ENCODE measurements at places on chromosomes 6 and 20.
A peak's percentile ranks its signal among the peaks of the same experiment; 100 is the strongest.

GRCh38 chr6:91442342-91442741 lies 855.5 kb upstream of the MAP3K7 start:
- no peak for DNase-seq

DNA sequence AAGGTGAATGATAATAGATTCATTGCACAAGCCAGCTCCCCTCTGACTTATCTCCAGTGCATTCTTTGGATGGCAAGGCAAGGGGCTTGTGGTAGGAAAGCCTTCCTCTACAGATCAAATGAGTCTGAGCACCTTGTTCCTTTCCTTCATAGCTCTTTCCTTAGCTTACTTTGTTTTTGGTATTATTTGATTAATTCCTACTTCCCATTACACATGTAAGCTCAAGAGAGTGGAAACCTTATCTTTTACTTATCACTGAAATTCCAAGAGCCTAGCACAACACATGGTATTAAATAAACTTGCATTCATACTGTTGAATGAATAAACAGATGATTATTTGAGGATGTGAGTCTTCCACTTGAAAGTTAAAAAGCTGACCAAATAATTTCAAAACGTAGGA lies 41.7 kb downstream of the FRK start:
- no peak for DNase-seq

- DNase-seq: no peak
Observed at GRCh38 chr20:62132421-62132820, 10.1 kb downstream of the LSM14B start.

DNA sequence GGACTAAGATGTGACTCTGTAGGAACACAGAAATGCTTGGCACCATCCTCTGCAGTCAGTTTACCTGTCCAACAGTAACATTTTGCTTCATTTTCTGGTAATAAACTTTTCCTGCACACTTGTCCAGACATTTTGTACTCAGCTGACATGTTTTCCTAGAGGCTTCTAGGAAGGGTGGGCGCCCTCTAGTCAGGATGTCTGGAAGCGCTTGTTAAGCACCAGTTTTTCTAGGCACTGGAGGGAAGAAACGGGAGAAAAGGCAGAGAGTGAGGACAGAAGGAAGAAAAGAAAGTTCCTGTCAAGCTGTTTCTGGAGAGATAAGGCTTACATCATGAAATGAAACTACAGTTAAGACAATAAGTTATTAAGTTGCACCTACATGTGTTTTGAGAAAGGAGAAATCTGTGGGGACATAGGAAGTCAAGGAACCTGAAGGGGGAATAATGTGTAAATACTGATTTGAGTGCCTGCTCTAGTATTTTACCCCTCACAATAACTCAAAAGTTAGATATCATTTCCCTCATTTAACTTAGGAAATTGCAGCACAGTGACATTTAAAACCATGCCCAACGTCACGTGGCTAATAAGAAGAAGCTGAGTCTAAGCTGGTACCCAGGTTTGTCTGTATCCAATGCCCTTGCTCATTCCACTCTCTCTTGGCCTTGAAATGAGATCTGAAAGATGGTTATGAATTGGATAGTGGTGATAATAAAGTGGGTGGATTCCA lies 42.7 kb upstream of the TNFRSF21 start:
- no peak for DNase-seq

GRCh38 chr6:93420163-93420795 lies 920 bp upstream of the EPHA7 start:
- peak; percentile 56 for DNase-seq

DNA sequence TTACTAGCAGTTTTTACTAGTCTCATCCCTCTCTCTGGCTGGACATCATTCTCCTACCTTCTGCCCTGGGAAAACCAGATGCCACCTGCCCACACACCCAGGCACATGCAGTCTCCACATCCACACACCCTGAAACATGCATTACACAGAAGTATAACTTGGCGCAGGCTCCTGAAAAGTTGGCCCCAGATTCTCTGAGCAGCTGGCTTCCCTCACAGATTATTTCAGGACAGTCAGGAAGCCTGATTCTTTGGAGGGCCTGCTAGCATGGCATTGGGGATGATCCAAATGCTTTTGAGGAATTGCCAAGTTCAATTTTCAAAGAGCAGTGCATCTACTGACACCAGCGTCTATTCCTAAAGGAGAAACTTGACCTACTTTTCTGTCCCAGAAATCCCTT lies 27.8 kb upstream of the KIF16B start:
- no peak for DNase-seq

DNA sequence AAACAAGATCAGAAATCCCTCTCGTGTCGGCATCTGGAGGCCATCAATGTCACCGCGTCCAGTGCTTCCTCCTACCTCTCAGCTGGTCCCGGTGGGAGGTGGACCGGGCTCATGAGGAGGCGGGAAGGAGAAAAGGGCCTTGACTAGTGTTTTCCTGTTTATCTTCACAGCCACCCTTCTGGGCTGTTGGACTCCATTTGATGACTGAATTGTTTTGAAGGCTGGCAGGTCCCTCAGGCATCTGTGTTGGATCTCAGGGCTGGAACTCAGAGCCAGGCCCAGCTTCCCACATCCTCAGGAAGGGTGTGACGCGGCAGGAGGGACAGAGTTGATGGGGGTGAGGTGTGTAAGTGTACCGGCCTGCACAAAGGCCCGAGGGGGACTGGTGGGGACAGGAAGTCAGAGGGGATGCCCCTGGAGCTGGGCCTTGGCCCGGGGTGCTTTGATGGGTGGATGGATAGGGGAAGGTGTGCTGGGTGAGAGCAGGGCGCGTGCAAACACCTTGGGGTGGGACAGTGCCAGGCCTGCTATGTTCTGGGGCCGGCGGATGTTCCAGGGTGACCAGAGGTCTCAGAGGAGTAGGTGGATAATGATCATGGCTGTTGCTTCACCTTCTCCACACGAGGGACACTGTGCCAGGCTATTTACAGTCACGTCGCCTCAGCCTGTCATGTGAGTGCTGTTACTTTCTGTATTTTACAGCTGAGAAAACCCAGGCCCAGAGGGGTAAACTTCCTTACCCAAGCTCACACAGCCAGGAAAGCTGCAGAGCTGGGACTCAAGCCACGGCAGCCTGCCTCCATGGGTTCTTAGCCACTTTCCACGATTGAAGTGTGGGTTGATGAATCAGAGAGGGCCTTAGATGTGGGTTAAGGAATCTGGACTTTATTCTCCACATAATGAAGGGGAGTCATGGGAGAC lies 17.9 kb upstream of the CHMP4B start:
- no peak for DNase-seq

DNA sequence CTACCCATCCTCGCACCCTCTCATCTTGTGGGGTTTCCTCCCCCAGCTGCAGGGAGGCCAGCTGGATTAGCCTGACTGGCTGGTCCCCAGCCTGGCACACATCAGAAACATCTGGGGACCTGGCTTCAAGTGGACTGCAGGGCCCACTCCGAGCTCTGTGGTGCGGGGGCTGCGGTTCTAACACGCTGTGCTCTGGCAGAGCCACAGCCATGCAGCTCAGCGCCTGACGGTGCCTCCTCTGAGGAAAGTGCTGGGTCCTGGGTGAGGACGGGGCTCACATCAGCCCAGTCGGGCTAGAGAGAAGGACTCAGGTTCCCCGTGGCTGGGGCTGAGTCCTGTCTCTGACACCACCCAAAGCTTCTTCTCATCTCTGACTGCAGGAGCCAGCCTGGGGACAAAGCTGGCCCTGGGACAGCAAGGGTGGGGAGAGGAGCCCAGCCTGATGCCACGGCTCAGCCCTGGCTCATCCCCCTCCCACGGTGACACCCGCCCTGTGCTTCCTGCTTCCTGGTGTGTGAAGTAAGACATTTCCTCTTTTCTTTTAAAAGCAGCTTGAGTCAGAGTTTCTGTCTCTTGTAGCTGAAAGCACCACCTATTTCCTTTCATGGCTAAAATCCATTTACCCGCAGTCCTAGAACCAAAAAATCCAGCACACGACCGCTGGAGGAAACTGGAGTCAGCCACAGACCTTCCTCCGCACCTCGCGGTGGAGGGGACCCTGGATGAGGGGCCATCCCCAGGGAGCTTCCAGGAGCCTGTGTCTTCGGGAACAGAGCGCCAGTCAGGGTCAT lies 127.4 kb upstream of the AFDN start:
- no peak for DNase-seq

DNA sequence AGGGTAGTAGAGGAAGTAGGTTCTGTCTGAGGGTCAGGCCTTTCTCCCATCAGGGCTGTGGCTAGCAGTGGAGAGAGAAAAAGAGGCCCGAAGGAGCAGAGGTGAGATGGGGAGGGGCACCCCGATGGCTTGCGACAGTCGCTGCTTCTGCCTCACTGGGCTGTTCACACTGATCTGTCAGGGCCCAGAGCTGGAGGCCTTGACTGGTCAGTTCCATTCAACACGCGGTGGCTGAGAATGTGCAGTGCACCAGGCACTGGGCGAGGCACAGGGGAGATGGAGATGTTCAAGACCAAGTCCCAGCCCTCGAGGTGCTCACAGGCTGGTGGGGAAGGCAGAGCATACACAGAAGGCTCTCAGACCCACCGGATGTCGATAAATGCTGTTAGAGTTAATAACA lies 21.4 kb downstream of the SLC12A5 start:
- no peak for DNase-seq

- DNase-seq: peak; percentile 86
Observed at GRCh38 chr20:4875578-4876067, 125.7 kb downstream of the SLC23A2 start.

- DNase-seq: no peak
Observed at GRCh38 chr6:110688661-110689268, 126.5 kb downstream of the CDK19 start.

DNA sequence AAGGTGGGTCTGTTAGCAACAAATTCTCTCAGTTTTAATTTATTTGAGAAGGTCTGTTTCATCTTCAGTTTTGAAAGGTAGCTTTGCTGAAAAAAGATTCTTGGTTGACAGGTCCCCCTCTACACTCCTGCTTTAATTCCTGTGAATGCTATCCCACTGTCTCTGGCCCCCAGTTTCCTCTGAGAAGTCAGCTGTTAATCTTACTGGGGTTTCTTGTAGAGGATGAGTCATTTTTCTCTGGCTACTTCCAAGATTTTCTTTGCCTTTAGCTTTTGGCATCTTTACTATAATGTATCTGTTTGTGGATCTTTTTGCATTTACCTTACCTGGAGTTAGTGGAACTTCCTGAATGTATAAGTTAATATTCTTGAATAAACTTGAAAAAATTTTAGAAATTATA lies 122.7 kb downstream of the MMS22L start:
- DNase-seq: no peak

- DNase-seq: no peak
Observed at GRCh38 chr6:39561536-39562266, 163.5 kb downstream of the KIF6 start.

DNA sequence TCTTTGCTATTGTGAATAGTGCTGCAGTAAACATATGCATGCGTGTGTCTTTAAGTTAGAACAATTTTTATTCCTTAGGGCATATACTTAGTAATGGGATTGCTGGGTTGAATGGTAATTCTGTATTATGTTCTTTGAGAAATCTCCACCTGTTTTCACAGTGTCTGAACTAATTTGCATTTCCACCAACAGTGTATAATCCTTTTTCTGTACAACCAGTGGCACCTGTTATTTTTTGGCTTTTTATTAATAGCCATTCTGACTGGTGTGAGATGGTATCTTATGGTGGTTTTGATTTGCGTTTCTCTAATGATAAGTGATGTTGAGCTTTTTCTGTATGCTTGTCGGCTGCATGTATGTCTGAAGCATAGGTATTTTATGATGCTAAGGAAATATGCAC lies 820.8 kb upstream of the MAP3K7 start:
- no peak for DNase-seq

DNA sequence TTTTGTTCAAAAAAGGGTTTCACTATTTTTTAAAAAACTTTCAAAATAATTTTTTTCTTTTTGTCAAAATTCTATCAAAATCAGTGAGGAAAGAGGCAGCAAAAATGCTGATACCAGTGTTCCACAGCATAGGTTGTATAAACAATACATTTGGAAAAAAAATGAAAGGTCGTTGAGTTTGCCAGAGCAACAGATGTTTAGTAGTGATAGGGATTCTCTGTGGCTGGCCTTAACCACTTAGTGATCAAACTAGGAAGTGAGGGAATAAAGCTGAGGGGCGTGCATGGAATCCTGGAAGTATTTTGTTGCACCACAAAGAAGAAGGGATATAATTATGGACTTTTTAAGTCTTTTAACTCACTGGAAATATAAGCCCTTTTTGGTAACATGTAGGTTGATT lies 555.3 kb upstream of the CHD6 start:
- no peak for DNase-seq

- DNase-seq: peak; percentile 41
Observed at GRCh38 chr20:50794181-50794845, 548 bp upstream of the BCAS4 start.

DNA sequence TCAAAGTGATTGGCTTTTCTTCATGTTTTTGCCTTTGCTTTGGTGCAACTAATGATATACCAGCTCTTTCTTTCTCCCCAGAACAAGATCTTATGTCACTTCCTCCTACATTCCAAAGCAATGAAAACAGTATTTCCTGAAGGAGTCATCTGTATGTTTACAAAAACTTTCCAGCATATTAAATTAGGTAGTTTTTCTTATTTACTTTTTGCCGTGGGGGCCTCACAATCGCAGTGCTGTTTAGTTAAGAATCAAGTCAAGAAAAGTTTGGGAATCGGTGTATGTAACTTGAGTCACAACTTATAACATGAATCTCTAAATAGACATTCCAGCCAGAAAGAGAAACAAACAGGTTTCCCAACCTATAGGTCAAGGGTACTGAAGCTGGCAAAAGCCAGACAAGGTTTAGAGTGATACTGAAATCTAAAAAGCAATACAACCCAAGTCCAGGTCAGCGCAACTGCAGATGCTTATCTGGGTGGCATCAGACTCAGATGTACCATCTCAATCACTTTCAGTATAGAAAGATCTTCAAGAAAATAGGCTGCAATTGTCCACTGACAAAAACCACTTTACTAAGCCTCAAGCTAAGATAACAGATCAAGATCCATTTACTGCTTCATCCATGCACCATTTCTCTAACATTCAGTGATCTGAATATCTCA lies 63.6 kb downstream of the IPCEF1 start:
- DNase-seq: no peak

- peak; percentile 65 for DNase-seq
Observed at GRCh38 chr6:31821301-31822035, 6.1 kb upstream of the HSPA1B start.

GRCh38 chr6:74834967-74835366 lies 370.9 kb downstream of the COL12A1 start:
- no peak for DNase-seq

- no peak for DNase-seq
Observed at GRCh38 chr6:100228437-100228833, 234.4 kb upstream of the MCHR2 start.

DNA sequence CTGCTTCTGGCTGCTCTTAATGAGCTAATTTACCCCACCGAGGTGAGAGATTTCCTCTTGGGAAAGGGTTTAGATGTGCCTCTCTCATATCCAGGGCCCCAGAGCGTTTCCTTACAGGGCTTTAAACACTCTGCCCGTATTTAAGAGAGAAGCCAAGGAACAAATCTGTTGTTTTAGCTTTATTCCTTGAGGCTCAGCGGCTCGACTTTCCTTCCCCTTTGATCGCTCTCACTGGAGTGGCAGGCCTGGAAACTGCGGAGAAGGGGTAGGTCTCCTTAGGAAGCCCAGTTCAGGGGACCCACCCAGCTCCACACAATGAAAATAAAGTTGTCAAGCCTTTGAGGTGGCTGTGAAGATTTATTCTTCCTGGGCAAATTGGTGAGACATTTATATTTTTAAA lies 132.0 kb upstream of the JAG1 start:
- no peak for DNase-seq

- DNase-seq: no peak
Observed at GRCh38 chr20:16311756-16312155, 261.5 kb downstream of the KIF16B start.

Data from NCI-H2081 (cell line).